Kidney glomerular epithelial cell (primary cell): ENCODE measurements at places on chromosomes 1 and 21.

- DNase-seq: peak; percentile 74
These were observed 39.9 kb upstream of the BACH1 start for GRCh38 chr21:29258626-29259338.

- no peak for DNase-seq
These were observed 11.3 kb upstream of the RPL5 start for GRCh38 chr1:92820551-92820950.

- DNase-seq: peak; percentile 36
These were observed 21.0 kb downstream of the CNIH4 start for GRCh38 chr1:224377676-224378006.

DNA sequence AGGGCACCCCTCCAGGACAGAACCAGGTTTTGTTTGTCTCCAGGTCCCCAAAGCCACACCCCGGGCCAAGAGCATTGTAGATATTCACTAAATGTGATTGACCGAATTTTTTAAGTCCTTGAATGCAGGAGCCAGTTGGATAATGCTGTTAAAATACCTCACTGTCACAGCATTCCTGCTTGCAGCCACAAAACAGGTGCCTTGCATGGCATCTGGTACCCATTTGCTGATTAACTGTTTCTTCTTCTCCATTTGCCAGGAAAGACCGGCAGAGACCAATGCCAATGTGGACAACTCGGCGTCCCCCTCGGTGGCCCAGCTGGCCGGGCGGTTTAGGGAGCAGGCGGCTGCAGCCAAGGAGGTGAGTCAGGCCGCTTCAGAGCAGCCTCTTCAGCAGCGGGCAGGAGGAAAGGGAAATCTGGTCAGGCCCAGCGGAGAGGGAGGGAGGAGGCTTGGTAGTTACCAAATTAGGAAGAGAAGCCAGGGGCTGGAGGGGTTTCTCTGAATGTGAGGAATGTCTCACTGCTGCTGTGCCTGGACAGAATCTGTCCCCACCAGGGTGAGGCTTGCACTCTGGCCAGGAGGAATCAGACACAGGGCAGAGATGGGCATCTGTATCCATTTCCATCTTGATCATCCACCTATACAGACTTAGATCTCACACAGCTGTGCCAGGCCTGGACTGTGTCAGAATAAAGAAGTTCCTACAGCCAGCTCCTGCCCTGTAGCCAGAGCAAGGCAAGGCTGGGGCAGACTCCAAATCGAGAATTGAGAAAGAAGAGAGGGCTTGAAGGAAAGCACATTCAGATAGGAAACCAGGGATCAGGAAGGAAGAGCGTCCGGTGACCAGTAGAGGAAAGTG, 37.9 kb upstream of the MPZL1 start:
- no peak for DNase-seq

DNA sequence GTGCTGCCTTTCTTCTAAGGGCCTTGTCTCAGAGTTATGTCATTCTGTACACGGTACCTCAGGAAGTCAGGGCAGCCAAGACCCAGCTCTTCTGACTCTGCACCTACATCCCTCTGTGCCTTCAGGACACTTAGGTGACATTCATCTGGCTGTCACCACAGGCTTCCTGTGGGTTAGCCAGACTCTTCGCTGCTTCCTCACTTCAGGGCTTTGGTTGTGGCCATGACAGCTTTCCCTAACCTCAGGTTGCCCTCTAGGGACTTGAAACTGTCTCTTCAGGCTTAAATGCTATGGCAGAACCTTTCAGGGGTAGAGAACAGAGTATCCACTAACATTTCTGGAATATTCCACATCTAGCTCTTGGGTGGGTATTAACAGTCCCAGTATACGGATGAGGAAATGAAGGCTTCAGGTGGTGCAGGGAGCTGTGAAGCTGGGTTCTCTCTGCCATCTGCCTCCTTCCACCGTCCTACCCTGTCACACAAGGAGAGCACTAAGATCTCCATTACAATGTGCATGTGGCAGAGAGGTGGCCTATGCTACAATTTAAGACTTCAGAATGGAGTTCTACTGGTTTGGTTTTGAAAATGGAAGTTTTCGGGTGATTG, 9.9 kb downstream of the TSSK3 start:
- no peak for DNase-seq

DNA sequence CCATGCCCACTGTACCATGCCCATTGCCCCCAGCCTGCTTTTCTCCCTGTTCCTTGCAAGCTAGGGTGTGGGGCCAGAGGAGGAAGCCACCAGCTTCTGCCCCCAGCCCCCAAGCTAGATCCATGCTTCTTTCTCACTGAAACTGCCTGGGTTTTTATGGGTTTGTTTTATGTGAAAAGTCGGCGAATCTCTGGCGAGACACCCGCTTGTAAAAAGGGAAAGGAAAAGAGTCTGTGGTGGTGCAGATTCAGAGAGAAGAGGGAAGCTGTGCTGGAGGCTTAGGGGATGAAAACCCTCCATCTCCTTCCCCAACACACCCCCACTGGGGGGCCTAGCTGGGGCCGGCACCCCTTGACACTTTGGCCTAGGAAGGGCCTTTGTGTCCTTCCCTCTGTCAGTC, 26.2 kb downstream of the GRHL3 start:
- no peak for DNase-seq

- no peak for DNase-seq
These were observed 41.7 kb downstream of the EYA3 start for GRCh38 chr1:28046716-28047115.

DNA sequence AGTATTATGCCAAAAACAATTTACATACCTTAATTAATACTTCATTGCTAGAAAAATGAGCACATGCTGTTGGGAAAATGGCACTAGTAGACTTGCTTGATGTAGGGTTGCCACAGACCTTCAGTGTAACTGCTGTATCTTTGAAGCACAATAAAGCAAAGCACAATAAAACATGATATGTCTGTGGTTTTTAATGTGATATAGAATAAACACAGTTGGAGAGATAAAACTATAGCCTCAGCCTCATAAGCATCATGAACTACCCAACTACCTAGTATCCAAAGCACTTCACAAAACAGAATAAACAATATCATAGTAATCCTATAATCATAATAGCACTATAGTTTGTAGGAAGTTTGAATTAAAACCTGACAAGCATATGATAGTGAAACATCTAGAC, 143.5 kb downstream of the SYT14 start:
- DNase-seq: no peak

DNA sequence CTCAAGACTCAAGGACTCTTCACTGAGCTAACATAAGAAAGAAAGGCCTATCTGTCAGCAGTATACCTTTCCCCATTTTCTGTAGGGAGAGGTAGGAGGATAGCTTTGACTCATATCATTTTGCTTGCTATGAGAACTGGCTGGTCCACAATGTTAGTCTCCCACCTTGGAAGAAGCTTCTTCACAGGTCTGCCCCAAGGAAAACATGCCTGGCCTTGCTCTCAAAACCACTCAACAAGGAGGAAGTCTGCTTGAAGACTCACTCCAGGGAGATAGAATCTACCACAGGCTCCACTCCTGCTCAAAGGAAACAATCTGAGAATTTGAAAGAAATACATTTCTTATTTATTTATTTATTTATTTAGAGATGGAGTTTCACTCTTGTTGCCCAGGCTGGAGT, 29.5 kb upstream of the LAMC1 start:
- DNase-seq: no peak

DNA sequence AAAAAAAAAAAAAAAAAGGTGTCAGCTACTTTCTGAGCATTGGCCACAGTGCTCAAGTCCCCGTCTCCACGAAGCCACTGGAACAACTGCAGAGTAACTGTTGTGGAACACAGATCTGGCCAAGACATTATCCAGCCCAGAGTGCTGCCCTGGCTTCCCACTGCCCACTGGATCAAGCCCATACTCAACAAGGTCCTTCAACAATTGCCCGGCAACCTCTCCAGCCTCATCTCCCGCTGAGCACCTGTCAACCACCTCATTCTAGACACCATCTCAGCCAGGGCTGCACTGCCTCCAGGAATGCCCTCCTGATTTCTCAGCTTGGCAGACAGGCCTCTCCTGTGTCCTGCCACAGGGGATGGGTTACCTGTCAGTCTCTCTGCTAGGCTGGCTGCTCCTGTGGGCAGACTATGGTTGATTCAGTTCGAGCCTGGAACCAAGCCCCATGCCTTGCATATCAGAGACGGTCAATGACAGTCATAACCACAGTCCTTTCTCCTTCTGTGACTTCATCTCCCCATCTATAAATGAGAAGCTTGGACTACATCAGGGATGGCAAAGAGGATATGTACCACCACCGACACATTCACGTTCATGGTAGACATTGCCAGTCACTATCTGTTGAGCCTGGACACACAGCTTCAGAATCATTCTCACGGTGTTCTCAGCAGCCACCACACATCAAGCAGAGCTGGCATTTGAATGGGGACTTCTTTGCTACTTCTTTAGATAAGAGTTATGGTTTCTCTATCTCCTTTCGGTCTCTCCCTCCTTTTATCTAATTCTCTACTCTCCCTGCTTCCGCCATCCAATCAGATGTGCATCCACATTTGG, 76.9 kb downstream of the MRPL37 start:
- DNase-seq: no peak

- no peak for DNase-seq
These were observed 11.7 kb downstream of the NDC1 start for GRCh38 chr1:53826367-53826766.

DNA sequence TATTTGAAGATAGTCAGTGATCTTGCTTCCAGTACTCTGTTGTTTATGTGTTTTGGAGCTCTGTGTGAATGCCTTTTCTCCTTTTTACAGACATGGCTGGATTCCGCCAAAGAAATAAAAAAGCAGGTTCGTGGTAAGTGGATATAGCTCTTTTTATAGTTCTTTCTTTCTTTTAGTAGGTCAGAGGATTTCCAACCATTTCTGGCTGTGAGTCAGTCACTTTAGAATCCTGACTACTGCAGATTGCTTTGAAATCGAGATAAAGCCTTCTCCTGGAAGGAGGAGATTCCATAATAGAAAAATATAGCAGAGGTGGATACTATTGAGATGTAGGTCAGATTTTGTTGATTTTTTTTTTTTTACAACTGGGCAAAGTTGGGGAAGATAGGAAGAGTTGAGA, 97.4 kb downstream of the EPB41 start:
- DNase-seq: no peak
